ENCODE measurements at places on chromosomes 7 and 10. TPM values are rescaled to one million over a fixed set of nuclear protein-coding genes. Genes with fewer than 3 reads are reported as not detected.

KCNIP2 gene
- total RNA-seq: 0.32 TPM

SLC16A9 gene
- total RNA-seq: 0.13 TPM

FEZF1 gene
- total RNA-seq: not detected

TMEM106B gene
- 32.9 TPM for total RNA-seq

GATA3 gene
- 6.4 TPM for total RNA-seq

CRYGN gene
- not detected for total RNA-seq

MLXIPL gene
- 1.4 TPM for total RNA-seq

IKZF1 gene
- total RNA-seq: not detected

PIP gene
- 0.36 TPM for total RNA-seq

IGFBP3 gene
- 199 TPM for total RNA-seq

KCP gene
- 0.05 TPM for total RNA-seq

OR6B1 gene
- not detected for total RNA-seq

PLOD3 gene
- 85.0 TPM for total RNA-seq

SPAM1 gene
- total RNA-seq: not detected

HOGA1 gene
- 1.8 TPM for total RNA-seq

TRPV6 gene
- total RNA-seq: not detected

PLAU gene
- 121 TPM for total RNA-seq

ARHGAP19 gene
- 5.5 TPM for total RNA-seq

RRP12 gene
- 56.3 TPM for total RNA-seq

PLEKHS1 gene
- 0.06 TPM for total RNA-seq

MMP21 gene
- total RNA-seq: not detected

KEL gene
- not detected for total RNA-seq

TACC2 gene
- total RNA-seq: 79.2 TPM

NODAL gene
- not detected for total RNA-seq

ELMO1 gene
- total RNA-seq: 2.1 TPM

ENKUR gene
- 0.19 TPM for total RNA-seq

TSPAN12 gene
- total RNA-seq: 0.59 TPM

PHTF2 gene
- total RNA-seq: 17.4 TPM

SPRN gene
- 0.20 TPM for total RNA-seq

CPN1 gene
- 0.26 TPM for total RNA-seq

RSBN1L gene
- 6.9 TPM for total RNA-seq

PTF1A gene
- not detected for total RNA-seq

ADAM22 gene
- 0.61 TPM for total RNA-seq

LRRN3 gene
- total RNA-seq: 0.04 TPM

H2BK1 gene
- not detected for total RNA-seq

LIPF gene
- total RNA-seq: not detected

GFRA1 gene
- 10.9 TPM for total RNA-seq

All from A549 treated with Mapracorat at 1 μM for 4 hours (cell line).